Thoracic aorta endothelial cell (primary cell): ENCODE measurements at places on chromosomes 7 and 10. TPM values are rescaled to one million over a fixed set of nuclear protein-coding genes. Genes with fewer than 3 reads are reported as not detected.

EGR2 gene
- total RNA-seq = 0.13 and 0.22 TPM in 2 replicates

HMX3 gene
- not detected in 2 replicates for total RNA-seq

ACTL6B gene
- total RNA-seq = not detected in 2 replicates

GAD2 gene
- not detected in 2 replicates for total RNA-seq

SEMA3E gene
- under 0.01 and 0.29 TPM in 2 replicates for total RNA-seq
